ENCODE measurements at places on chromosomes 5 and 9.
A peak's percentile ranks its signal among the peaks of the same experiment; 100 is the strongest.

GRCh38 chr5:41812156-41812555 is 58.1 kb downstream of the OXCT1 start:
- no peak for DNase-seq

GRCh38 chr9:99896119-99896518 is 10.3 kb upstream of the STX17 start:
- no peak for DNase-seq

- peak; percentile 18 for DNase-seq
Measured at GRCh38 chr9:82532504-82533180, 530.3 kb downstream of the RASEF start.

GRCh38 chr9:136764301-136764891 is at the start of gene LCN15:
Gene LCN15, minus strand, starts transcription at chr9:136764518. Its CDS starts 30 bp downstream, at chr9:136764488.
- DNase-seq: no peak

GRCh38 chr5:138449501-138450239 is 10.8 kb downstream of the REEP2 start:
- DNase-seq: peak; percentile 92

- no peak for DNase-seq
Measured at GRCh38 chr9:35842795-35843194, 13.8 kb downstream of the TMEM8B start.

- no peak for DNase-seq
Measured at GRCh38 chr5:116730185-116730584, 155.6 kb upstream of the SEMA6A start.

DNA sequence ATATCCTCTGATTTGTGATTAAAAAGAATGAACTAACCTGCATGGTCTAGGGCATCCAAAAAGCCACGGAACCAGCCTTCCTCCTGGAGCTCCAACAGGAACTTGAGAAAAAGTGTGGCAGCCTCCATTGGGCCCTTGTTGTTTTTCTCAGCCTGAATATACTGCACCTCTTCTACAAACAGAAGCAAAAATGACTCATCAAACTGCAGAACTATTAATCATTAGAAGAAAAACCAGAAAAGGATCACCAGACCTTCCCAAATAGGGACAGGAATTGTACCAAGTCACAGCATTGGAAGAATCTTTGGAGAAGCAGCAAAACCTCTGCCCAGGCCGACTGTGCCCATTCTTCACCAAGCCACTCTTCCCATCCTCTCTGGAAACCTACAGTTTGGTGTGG is 25.2 kb downstream of the RIGI start:
- DNase-seq: no peak

GRCh38 chr5:34609951-34610441 is 46.1 kb upstream of the RAI14 start:
- DNase-seq: no peak

DNA sequence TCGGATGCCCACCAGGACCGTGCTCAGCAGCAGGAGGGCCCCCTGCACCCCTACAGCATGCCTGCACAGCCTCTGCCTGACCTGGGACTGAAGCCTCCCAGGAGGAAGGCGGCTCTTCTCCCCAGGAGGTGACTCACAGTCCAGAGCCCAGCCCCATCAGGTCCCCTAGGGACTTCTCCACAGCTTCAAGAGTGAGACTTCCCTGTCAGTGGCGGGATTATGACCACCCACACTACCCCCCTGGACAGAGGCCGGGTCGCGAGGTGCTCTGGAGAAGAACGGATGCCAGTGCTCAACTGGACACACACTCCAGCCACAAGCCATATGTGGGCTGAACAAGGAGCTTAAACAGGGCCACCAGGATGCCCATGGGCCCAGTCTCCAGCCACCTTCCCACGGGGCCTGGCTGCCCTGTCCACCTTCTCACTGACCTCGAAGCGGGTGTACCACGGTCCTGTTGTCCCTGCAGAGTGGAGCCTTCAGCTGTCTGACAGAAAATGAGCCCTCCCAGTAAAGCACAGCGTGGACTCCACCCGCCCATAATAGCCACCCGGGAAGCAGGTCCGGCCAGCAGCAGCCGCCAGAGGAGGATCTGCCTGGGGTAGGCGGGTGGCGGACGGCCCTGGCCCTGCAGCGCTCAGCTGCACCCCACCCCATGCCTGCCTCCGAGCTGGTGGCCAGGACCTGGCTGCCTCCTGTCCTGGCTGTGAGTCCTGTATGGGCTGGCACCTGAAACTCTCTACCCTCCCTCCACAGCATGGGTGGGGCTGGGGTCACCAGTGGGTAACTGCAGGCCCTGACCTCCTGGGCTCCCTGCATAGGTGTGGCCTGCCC is 54.7 kb downstream of the SEMA4D start:
- no peak for DNase-seq

DNA sequence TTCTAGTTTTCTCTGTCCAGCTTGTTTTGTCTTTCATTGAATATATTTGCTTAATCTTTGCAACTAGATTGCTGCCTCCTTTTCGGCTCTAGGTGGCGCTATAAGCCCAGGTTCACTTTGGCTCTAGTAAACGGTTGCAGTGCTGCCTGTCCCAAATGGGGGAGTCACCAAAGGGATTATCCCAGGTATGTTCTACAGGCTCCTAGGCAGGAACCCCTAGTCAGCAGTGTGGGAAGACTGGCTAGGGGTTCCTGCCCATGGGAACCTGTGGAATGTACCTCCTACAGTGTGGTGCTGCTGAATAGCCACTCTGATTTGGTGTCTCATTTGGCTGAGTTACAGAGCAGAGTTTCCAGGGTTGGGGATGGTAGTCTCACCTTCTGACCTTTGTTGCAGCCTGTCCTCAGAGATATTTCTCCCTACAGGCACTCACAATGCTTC is 85.2 kb downstream of the ARSB start:
- peak; percentile 80 for DNase-seq

- DNase-seq: no peak
Measured at GRCh38 chr5:110842948-110843347, 104.1 kb downstream of the SLC25A46 start.

DNA sequence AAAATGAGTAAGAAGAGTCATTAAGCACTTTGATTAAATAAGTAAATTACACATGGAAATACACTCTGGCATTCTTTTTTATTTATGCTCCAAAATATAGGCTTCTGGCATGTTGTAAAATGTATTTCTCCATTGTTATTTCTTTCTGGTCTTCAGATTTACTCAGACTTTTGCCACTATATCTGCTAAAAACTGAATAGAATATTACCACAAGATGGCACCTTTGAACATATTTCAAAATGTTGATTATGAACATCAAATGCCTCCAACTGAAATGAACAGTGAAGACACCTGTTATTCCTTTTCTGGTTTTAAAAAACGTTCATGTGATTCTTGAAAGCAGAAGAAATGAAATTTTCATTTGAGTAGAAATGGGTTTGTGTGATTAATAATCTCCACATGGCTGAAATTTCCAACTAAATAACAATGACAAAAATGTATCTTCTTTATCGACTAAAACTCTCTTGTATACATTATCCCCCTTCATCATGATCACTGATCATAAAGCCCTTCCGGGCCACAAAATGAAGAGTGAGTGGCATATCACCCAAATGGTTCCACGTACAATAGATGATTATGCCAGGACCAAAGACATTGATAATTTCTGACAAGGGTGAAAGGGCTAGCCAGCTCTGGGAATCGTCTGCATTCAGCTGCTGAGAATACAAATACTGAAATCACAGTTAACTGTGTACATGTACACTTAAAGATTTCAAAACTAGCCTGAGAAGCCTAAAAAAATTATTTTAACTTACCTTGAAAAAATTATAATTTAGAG is 23.8 kb downstream of the TYRP1 start:
- DNase-seq: peak; percentile 95

- DNase-seq: peak; percentile 36
Measured at GRCh38 chr9:105188746-105189145, 55.7 kb upstream of the SLC44A1 start.

DNA sequence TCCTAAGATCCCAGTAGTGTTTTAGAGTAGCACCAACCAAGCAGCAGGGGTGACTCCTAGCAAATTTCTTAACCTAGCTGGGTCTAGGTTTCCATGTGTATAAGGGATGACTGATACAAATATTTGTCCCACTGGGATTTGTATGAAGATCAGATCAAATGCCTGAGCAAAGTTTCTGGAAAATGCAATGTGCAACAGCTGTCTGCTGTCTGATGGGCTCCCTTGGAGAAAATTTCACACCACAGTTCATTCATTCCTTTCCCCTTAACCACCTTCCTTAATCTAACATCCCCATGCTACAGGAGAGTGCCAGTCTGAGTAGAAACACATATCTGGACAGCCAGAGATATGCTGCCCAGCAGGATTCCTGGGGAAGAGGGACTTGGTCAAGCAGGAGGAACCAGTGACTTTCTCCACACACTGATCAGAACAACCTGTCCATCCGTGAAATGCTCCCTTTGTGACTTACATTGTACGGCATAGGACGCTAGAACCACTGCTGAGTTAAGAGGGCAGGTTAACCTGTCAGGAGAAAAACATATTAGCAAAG is 53.3 kb downstream of the PTPN3 start:
- DNase-seq: no peak

GRCh38 chr9:115232181-115232774 is 114.3 kb upstream of the TNC start:
- no peak for DNase-seq

GRCh38 chr5:144085381-144085780 is 85.1 kb downstream of the YIPF5 start:
- DNase-seq: no peak

DNA sequence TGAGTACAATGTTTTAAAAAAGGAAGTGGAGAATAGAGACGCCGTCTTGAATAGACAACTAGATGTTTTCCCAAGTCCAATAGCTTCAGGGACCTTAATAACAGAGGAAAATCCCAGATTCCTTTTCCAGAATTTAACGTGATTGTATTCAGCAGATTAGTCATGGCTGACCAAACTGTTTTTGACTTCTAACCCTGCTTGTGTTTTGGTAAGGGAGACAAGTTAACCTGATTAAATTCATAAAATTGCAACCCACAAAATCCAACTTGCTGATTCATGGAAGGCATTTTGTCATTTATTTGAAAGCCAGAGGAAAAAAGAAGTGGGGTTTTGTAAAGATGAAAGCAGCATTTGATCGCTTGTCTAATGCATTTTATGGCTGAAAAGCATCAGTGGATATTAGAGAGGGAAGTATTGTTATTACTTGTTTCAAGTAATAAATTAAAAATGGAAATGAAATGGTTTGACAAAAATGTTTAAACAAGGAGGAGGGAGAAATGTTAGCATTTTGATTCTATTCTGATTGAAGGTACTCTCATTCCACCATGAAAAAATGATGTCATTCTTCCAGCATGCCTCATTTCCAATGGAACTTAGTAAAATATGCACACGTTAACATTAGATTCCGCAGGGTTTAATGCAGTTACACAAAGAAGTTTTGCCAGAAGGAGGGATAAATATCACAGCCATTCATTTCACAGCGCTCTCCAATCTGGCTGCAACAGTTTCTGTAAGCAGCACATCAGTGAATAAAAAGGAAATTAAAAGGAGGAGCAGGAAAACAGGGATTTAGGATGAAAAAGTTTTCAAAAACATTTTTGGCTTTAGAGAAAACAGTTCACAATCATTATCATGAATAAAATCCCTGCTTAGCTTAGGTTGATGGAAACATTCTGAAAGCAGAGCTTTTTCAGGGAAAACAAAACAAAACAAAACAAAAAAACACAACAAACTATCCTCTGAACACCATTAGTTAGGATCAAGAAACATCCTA is 314.7 kb downstream of the PRR16 start:
- DNase-seq: no peak

- no peak for DNase-seq
Measured at GRCh38 chr9:115673599-115673998, 480.0 kb upstream of the PAPPA start.

DNA sequence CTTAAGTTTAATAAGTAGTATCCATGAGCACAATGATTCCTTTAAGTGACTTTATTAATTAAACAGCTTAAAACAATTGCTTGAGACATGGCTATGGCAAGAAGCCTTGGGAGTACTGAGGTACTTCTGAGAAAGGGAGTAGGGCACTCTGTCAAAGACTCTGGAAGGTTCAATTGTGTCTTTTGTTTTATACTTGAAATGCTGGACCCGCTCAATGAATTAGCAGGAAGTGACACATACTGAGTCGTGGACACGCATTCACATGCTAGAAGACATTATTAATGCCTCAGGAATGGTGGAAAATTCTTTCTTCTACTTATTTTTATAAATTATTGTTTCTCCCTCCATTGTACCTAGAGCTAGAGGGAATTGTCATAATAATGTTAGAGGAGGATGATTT is 347.3 kb upstream of the ZNF608 start:
- no peak for DNase-seq

DNA sequence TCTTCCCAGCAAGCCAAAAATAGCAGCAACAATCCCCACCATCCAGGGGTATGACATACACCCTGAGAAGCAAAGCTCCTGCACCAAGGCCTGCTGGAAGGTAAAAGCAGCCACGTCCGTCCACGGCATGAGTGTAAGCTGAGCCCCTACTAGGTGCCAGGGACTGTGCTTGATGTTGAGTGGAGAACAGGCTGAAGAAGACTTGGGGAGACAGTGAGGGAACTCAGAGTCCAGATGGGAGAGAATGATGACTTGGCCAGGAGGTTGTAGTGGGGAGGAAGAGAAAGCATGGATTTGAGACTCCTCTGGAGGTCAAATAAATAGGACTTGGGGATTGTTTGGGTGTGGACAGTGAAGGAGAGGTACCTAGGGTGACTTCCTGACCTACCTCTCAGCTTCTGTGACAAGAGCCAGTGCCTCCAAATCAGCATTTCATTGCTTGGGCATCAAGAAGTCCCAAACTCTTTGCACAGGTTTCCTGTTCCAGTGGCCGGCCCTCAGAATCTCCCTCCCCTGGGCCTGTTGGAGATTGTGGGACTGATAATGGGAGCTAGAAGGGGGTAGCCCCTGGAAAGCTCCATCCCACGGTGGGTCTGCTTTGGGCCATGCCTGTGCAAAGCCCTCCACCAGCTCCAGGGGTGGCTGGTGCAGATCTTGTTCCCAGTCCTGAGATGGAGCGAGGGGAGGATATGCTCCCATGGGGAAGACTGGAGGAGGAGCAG is 58.3 kb upstream of the ADAMTS2 start:
- no peak for DNase-seq

- no peak for DNase-seq
Measured at GRCh38 chr5:99020698-99021048, 91.9 kb upstream of the CHD1 start.

GRCh38 chr5:3372289-3372688 is 223.3 kb upstream of the IRX1 start:
- DNase-seq: no peak

GRCh38 chr5:149438711-149439132 is 59.6 kb upstream of the IL17B start:
- no peak for DNase-seq

DNA sequence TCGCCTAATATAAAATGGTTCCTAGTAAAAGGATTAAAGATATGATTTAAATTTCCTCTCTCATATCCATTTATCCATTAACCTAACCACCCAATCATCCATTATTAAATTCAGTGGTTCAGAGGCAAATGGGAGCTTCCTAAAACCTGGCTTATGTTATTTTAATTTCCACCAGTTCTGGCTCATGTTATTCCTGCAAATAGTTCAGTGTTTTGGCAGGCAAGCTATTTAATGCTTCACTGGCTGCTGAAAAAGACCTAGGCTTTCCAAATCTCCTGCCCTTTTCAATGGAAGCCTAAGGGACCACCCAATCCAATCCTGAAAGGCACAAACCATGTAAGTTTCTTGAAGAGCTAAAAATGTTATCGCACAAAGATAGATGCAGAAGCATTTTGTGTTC is 52.3 kb downstream of the POC5 start:
- DNase-seq: no peak

- peak; percentile 53 for DNase-seq
Measured at GRCh38 chr5:180618829-180619562, 27.7 kb upstream of the SCGB3A1 start.

All from OCI-M1 (cell line).